Lung (tissue), 17 donors: ENCODE measurements at places on chromosomes 6 and 20. TPM values are rescaled to one million over a fixed set of nuclear protein-coding genes. Genes with fewer than 3 reads are reported as not detected.
A peak's percentile ranks its signal among the peaks of the same experiment; 100 is the strongest.

Gene HAO1
- total RNA-seq, result not detected

Gene FAM209B
- 0.55 TPM for total RNA-seq

DNA sequence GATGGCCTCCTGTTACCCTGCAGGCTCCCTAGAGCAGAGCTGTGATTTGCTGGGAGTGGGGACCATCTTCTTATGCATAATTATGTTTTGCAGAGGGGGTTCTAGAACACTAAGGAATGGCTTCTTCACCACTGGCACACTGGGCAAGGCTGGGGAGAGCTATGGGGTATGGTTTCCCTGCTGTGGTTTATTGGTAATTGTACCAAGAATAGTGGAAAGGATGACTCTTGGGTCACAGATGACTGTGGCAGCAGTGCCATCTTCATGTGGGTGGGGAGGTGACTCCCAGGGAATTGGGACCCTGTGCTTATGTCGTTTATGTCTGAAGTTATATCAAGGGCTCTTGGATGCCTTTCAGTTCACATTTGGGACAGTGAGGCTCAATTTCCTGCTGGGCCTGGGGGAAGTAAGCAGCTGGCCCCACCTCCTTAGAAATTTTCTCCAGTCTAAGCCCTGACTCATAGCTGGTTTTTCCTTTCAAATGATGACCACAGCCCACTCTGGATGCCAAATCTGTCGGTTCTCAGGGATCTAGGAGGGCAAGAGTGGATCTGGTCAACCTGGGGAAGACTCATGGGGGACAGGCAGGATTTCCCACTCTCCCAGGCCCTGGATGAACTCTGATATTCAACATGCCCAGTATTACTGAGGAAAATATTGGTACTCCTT is 230.8 kb downstream of the LRFN2 start:
- DNase-seq, result no peak

DNA sequence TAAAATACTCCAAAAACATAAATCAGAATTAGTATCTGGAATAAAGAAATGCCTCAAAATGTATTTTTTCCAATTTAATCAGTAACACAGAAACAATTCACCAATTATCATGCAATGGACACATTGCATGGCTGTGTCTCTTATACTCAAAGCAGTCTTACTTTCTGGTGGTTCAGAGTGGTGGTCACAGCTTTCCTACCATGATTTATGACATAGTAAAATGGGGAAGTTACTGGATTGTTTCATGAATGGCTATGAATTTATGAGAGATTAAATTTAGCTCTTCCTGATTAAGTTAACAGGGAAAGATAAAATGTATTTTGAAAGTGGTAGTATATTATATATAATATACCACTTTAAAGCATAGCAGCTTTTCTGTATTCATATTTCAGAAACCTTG is 331.5 kb upstream of the MAP3K7 start:
- no peak for DNase-seq

Gene IPCEF1
- 18.1 TPM for total RNA-seq

- DNase-seq, result no peak
Measured at GRCh38 chr20:52500157-52500556, 308.6 kb upstream of the ZFP64 start.

DNA sequence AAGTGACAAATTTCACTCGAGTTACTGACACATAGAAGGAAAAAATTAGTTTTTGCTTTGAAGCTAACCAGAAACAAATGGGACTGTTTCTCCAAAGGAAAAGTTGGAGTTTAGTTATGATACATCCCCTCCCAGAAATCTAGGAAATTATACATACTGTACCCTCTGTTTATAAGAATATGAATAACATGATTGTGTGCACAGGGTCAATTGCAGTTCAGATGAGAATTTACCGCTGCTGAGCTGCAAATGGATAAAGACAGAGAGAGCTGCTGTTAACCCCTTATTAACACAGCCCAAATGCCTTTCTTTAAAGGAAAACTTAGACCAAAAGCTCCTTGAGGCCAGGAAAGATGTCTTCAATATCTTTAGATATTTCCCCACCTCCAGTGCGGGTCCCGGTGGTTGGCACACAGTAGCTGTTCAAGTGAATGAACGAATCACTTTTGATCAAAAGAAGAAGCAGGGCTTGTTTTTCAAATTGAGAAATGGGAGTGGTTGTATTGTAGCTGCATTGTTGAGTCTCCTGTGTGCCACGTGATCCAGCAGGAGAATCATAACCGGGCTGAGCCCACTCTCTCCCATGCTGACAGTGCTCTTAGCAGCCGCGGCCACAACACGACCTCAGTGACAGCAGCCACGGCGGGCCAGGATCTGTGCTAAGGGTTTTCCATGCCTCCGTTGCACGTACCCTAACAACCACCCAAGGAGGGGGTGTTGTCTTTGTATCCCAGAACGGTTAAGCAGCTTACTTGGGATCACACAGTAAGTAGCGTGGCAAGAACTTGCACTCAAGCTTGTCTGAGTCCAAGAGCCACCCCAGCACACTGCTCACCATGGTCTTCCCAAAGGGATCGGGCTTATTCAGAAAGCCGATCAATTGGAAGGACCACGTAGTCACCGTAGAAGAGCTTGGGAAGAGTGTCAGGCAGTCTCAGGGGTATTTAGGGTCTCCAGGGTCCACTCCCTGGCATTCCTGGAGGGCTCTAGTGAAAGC is 53.5 kb upstream of the BMP6 start:
- peak; percentile 50 for DNase-seq

DNA sequence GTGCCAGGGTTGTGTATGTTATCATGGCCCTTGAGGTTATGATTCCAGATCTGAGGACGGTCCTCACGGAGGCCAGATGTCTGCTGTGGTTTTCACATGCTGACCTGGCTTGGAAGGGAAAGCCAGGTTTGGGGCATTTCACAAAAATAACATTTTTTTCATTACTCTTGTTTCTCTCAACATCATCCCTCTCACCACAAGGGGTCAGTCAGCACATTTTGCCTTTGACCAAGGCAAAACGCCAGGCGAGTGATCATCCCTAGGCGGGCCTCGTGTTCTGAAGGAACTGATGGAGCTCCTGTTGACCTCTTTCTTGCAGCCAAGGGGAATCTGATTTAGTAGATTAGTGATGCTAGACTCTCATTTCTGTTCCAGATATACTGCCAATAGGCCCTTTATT is 133.5 kb downstream of the TBC1D7 start:
- DNase-seq, result peak; percentile 36

GRCh38 chr6:1554141-1554475 is 55.6 kb upstream of the FOXC1 start:
- no peak for DNase-seq

Gene WFDC5
- total RNA-seq, result not detected

- DNase-seq, result peak; percentile 13
Measured at GRCh38 chr20:3405696-3406358, 1.6 kb downstream of the DNAAF9 start.

GRCh38 chr20:4451487-4452081 is 270.1 kb upstream of the PRND start:
- no peak for DNase-seq

Gene VIP
- 0.55 TPM for total RNA-seq

GRCh38 chr6:102853249-102853955 is 1459.9 kb downstream of the GRIK2 start:
- DNase-seq, result no peak

DNA sequence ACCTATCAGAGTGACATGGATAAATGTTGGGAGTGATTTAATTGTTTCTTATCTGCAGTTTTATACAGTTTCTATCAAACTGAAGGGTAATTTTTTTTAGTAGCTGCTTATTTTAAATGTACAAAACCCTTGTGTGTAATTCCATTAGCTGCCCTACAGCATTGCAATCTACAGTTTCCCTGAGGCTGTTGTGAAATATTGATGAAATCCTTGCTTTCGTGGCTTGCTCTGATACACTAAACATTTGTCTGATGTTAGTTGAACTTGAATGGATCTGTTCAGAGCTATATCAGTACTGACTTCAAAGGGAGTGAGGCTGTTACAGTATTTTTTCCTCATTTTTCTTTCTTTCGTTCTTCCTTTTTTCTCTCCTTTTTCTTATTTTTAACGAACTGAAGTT is 255.4 kb downstream of the TSHZ2 start:
- DNase-seq, result peak; percentile 63

- no peak for DNase-seq
Measured at GRCh38 chr20:41072915-41073314, 44.3 kb downstream of the TOP1 start.

Gene RAET1G
- total RNA-seq, result 1.4 TPM

DNA sequence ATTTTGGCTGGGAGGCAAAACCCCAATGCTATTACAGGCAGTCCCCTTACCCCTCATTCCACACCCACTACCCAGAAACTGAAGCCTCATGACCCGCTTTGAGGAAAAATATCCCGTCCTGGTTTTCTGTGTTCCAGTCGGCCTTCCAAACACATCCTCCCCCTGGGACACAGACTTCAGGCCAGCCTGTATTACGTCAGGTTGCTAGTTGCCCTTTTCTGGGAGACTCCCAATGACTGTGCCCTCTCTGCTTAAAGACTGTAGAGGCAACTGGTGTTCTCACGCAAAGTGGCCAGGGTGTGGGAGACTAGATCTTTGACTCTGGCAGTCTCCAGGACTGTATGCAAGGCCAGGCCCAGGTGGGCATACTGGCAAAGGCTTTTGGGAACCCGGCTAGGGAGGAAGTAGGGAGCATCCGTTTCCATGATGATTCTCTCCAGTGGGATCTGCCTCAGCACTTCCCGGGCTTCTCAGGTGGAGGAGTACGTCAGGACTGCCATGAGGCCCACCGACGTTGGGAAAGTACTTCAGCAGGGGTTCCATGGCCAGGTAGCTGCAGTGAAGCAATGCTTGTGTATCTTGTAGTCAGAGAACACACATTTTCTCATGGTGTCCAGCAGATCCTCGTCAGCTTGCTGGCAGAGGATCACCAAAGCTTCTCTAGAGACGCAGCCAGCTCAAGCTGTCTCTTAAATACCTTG is 34.9 kb downstream of the DYNLT1 start:
- no peak for DNase-seq

DNA sequence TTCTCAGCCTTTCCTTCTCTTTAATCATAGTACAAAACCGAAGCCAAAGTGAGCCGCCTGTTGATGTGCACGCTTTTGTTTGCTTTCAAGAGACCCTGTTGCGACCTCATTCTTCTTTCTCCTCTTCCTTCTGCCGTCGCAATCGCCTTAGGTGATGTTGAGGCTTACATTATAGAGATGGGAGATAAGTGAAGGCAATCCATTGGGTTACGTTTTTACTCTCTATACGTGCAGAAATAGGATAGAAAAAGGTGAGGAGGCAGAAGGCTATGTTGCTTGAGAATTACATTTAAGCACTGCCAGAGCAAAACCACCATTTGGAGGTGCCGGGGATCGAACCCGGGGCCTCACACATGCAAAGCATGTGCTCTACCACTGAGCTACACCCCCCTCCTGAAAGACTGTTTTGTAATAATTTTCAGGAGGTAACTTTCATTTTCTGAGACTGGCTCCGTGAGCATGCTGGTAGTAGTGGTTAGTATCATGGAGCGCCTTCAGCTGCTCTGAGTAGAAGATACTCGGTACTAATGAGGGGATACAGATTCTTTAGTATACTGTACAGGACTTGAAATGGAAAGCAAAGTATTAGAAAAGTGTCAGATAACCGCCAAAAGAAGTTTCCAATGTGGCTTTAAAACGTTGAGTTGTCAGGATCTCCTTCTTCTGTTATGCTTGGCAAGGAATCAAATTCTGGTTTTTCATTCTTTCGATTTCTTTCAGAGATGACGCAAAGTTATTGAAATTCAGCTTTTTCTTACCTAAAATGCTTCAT is 165.6 kb downstream of the TRIM27 start:
- no peak for DNase-seq

DNA sequence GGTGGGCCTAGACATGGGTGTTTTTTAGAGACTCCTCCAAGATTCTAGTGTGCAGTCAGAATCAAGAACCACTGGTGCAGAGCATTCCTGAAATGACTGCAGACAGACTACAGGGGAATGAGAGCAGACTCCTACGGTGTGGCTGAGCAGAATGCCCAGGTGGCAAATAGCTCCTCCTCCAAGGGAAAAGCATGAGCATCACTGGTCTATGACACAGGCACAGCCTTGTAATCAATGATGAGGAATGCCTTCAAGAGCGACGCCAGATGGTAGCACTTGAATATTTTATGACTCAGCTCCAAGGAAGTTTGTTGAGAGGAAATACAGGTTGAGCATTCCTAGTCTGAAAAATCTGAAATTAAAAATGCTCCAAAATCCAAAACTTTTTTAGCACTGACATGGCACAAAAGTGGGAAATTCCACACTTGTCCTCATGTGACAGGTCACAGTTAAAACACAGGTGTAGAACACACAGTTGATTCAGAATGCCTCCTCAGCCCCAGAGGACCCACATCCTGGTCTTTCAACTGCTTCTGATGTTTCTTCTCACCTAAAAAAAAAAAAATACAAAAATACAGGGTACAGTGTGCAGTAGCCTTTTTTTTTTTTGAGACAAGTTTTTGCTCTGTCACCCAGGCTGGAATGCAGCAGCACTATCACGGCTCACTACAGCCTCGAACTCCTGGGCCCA is 10.6 kb upstream of the FAM8A1 start:
- DNase-seq, result peak; percentile 43

Gene OOEP
- not detected for total RNA-seq

Gene RIPOR3
- total RNA-seq, result 7.9 TPM

GRCh38 chr6:14513496-14514393 is 396.2 kb downstream of the CD83 start:
- no peak for DNase-seq

GRCh38 chr6:35179901-35180535 is 33.7 kb upstream of the SCUBE3 start:
- peak; percentile 92 for DNase-seq

GRCh38 chr20:50968289-50968688 is 9.7 kb downstream of the MOCS3 start:
- no peak for DNase-seq

DNA sequence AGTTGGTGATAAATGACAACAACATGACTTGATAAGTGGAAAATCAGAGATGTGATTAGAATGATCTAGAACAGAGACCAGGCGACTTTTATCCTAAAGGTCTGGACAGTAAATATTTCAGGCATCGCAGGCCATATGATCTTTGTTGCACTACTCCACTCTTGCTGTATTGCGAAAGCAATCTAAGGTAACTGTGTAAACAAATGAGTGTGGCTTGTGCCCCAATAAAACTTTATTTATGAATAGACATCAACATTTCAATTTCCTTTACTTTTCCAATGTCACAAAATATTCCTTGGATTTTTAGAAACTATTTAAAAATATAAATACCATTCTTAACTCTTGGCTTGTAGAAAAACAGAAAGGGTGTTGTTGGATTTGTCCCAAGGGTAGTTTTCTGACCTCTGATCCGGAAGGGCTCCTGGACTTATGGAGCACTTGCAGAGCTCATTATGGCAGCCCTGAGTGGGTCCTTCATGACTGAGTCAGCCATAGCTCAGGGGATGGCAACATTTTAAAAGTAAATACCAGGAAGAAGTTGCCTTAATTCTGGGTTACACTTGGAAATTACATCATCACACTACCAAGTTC is 34.5 kb downstream of the IL20RA start:
- DNase-seq, result no peak
